ENCODE measurements at places on chromosomes 5 and 9. TPM values are rescaled to one million over a fixed set of nuclear protein-coding genes. Genes with fewer than 3 reads are reported as not detected.

DNA sequence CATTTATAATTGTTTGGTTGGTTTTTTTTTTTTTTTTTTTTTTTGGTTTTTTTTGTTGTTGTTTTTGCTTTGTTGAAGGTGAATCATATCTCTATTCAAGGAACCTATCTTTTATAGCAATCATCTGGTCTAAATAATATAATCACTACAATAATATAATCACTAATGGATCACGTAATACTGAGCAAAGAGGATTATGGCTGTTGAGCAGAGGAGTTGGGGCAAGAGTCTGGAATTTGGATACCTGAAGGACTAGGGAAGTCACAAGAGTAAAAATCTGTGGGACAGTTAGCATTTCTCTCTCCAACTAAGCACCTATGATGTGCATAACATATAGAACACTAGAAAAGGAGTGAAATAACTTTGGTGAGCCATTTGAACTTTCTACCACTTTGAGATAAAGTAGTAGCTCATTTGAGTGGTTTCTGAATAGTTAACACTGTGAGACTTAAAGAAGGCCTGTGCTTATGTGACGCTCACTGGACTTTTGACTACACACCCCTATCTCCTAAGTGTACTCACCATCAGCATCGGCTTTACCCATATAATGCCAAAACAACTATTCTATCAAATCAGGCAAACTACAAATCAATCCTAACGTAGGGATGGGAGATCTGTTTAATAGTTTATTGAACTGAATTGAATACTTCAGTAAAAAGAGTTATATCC lies 564.9 kb upstream of the TUSC1 start:
- no peak overlapping the region for H3K27ac ChIP-seq
- no peak overlapping the region for H3K4me3 ChIP-seq
- no peak for DNase-seq
- H3K36me3 ChIP-seq, result no peaks in the 10 kb centered on the region
- no peaks in the 10 kb centered on the region for H3K27me3 ChIP-seq
- H3K4me1 ChIP-seq, result no peaks in the 10 kb centered on the region

Gene FAM200C
- total RNA-seq, result 5.4 TPM

- no peak overlapping the region for H3K4me3 ChIP-seq
- peaks cover 6% of the 10 kb centered on the region for H3K36me3 ChIP-seq
- no peak overlapping the region for H3K27ac ChIP-seq
- no peaks in the 10 kb centered on the region for H3K27me3 ChIP-seq
- H3K4me1 ChIP-seq, result no peaks in the 10 kb centered on the region
These were observed 144.4 kb upstream of the TAS2R1 start for GRCh38 chr5:9774472-9775079.

DNA sequence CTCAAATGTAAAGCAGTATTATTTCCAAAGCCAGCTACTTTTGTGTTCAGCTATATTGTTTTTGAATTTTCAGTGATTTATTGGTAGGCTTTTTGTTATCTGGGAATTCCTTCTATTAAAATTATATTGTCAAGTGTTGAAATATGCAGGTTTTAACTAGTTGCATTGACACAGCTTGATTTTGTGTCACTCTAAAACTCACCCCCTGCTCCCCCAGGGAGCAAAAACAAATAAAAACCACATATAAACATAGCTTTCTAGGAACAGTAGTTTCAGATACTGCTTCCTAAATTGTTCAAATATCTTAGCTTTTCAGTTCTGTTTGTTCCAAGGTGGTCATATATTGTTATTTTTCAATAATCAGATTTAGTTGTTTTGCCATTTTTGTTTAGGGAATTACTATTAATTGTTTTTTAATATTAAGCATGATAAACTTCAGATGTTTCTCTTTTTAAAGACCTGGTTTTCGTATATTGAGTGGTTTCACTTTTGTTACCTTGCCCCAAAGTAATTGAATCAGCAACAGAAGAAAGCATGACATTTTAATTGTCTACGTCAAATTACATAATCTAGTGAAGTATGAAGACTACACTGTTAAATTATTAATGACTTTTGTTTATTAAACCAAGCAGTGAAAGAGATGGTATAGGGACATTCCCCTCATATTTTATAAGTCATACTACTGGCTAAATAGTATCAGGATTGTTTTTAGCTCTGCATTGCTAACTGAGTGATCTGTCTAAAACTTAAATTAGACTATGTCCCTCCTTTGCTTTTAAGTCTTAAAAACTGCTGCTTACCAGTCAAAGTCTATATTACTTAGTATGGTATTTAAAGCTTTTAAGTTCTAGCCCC lies 43.4 kb downstream of the ERBIN start:
- peaks cover 14% of the 10 kb centered on the region for H3K36me3 ChIP-seq
- H3K4me1 ChIP-seq, result peaks cover 34% of the 10 kb centered on the region
- no peak overlapping the region for H3K4me3 ChIP-seq
- no peaks in the 10 kb centered on the region for H3K27me3 ChIP-seq
- DNase-seq, result no peak

Gene MYMK
- total RNA-seq, result 0.34 TPM

DNA sequence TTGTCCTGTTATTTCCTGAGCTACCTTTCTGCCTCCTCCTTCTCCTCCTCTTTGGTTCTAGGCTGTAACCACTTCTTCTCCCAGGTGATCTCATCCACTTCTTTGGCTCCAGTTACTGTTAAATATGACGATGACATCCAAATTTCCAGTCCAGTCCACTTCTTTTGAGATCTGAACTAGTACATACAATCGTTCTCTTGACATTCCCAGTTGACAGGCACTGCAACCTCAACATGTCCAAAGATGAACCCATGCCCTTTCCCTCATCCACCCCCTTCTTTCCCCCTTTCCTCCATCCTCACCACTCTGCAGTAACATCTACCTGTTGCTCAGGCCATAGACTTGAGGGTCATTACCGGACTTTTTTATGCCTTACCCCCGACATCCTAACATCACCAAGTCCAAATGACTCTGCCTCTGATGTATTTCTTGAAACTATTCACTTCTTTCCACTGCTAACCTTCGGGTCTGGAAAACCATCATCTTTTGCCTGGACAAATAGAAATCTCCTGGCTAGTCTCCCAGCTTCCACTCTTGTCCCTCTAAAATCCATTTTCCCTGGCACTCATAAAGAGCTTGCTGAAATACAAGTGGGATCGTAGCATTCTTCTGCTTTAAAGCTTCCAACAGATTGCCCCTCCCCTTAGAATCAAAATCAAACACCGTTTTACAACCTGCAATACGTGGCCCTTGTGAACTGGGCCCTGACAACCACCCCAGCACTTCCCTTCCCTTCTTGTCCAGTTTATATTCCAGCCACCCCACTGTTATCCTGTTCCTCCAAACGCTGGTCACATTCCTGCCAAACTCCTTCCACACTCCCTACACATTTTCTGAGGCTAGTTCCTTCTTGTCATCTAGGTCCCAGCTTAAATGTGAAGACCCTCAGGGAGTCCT lies 31.5 kb downstream of the KLF9 start:
- H3K36me3 ChIP-seq, result no peaks in the 10 kb centered on the region
- H3K27ac ChIP-seq, result no peak overlapping the region
- peaks cover 14% of the 10 kb centered on the region for H3K4me1 ChIP-seq

DNA sequence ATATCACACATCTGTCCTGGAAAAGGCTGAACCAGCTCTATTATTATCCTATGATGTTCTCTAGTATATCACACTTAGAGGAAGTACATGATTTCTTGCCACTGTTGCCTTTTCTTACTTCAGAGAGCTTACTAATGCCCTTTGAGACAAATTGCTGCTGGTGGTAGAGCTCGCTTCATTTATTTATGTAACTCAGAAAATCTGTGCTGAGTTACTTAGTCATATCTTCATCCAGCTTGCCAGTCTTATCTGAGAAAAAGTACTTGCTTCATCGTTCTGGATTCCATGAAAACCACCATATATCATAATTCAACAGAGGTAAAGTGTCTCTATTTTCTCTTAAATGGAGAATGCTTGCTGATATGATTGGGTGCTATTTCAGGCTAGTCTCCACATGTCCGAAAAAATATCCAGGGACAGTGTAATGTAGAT lies 26.6 kb downstream of the PTPDC1 start:
- no peak overlapping the region for H3K27ac ChIP-seq
- peaks cover 11% of the 10 kb centered on the region for H3K36me3 ChIP-seq
- H3K4me3 ChIP-seq, result no peak overlapping the region

Gene CATSPER3
- total RNA-seq, result 0.44 TPM

Gene SYK
- 7.4 TPM for total RNA-seq

All from WTC11 (cell line).